NCI-H460 (cell line): ENCODE measurements at places on chromosomes 2 and 18. TPM values are rescaled to one million over a fixed set of nuclear protein-coding genes. Genes with fewer than 3 reads are reported as not detected.

The TMEM198 gene
- total RNA-seq = 0.59 and 0.87 TPM in 2 replicates

The OTOS gene
- total RNA-seq = not detected in 2 replicates

The CD207 gene
- total RNA-seq = not detected in 2 replicates

- no peak for DNase-seq
These were observed 1.3 kb downstream of the PIAS2 start for GRCh38 chr18:46915800-46916550.

GRCh38 chr2:36178384-36178783 is 177.2 kb upstream of the CRIM1 start:
- DNase-seq = no peak
